ENCODE measurements at places on chromosomes 1 and 21. TPM values are rescaled to one million over a fixed set of nuclear protein-coding genes. Genes with fewer than 3 reads are reported as not detected.

- H3K27ac ChIP-seq, result no peak overlapping the region
- H3K36me3 ChIP-seq, result no peaks in the 10 kb centered on the region
- no peak overlapping the region for H3K4me3 ChIP-seq
- H3K27me3 ChIP-seq, result no peaks in the 10 kb centered on the region
- peaks cover 21% of the 10 kb centered on the region for H3K4me1 ChIP-seq
- no peak for DNase-seq
These were observed 3.7 kb upstream of the PHACTR4 start for GRCh38 chr1:28365864-28366263.

DNA sequence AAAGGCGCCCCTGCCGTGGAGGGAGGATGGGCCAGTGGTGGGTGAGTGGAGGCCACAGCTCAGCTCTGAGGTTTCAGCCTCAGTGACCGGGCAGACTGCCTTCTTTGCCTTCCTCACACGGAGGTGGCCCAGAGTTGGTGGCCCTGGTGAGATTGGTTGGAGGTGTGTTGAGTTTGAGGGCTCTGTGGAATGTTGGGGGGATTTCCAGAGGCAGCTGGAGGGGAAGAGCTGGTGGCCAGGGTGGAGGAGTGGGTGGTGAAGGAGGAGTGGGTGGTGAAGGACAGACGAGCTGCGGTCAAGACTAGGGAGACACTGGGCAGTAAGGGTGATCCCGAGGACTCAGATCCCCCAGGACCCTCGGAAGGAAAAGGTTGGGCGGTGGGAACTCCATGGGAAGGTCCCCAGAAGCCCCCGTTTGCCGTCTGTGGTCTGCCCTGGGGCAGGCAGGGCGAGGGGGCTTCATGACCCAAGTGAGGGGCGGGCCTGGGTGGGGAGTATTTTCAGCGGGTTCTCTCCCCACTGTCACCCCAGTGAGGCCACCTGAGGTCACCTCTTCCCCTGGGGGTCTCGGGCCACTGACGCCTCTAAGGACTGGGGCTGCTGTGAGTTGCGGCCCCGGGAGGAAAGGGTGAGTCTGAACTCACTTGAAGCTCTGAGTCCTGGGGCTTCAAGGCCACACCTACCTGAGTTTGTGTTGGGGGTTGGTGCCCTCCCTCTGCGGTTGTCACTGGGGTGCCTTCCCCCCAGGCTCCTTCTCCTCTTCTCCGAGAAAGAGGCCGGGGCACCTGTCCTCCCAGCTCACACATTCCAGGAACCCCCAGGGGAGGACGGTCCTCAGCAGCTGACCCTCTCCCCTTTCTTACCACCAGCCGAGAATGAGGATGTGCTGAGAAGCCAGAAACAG is 22.7 kb upstream of the PIK3CD start:
- no peaks in the 10 kb centered on the region for H3K36me3 ChIP-seq
- H3K27ac ChIP-seq, result no peak overlapping the region
- H3K4me3 ChIP-seq, result no peak overlapping the region
- peaks cover 17% of the 10 kb centered on the region for H3K4me1 ChIP-seq
- no peaks in the 10 kb centered on the region for H3K27me3 ChIP-seq
- no peak for DNase-seq

GBP7 gene
- total RNA-seq, result not detected

GRCh38 chr21:40853956-40854688 is 7.2 kb upstream of the DSCAM start:
- DNase-seq, result no peak
- no peaks in the 10 kb centered on the region for H3K36me3 ChIP-seq

DNA sequence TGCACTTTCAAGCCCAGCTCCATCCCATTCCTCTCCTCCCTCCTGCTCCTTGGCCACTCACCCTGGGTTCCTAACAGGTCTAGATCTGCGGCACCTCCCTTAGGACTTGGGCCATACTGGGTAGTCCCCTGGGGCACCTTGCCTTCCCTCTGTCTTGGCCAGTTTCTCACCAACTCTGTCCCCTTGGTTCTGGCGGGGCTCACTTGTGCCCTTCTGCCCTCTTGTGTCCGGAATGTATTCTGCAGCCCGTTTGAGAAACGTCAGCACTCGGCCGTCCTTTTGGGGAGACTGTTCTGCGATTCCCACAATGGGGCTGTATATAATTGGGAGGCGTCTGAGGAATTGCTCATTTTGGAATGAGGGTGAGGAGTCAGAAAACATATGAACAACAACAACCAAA is 162.4 kb downstream of the ZSCAN20 start:
- peak; percentile 58 for DNase-seq
- no peak overlapping the region for H3K27ac ChIP-seq
- H3K27me3 ChIP-seq, result peaks cover 19% of the 10 kb centered on the region
- H3K36me3 ChIP-seq, result no peaks in the 10 kb centered on the region

- H3K4me1 ChIP-seq, result no peaks in the 10 kb centered on the region
- no peaks in the 10 kb centered on the region for H3K36me3 ChIP-seq
- H3K27me3 ChIP-seq, result no peaks in the 10 kb centered on the region
These were observed 88.3 kb upstream of the C1orf105 start for GRCh38 chr1:172332230-172332629.

DNA sequence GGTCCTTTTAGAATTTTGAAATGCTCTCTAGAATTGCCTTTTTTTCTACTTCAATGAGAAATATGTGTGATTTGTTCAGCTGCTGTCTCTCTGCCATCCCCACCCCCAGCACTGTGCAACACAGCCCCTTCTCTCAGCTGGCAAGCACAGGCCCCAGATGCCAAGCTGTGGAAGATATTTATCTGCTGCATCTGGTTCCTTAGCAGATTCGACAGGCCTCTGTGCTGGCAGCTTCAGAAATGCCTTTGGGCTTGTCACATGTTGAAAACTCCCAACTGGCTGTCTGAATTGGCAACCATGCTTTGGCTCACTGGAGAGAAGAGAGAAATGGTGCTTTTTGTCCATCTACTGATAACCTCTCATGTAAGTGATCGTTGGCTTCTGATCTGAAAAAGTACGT is 206.7 kb upstream of the C1orf87 start:
- no peaks in the 10 kb centered on the region for H3K27me3 ChIP-seq
- no peaks in the 10 kb centered on the region for H3K4me1 ChIP-seq
- no peak overlapping the region for H3K4me3 ChIP-seq
- no peak overlapping the region for H3K27ac ChIP-seq
- no peaks in the 10 kb centered on the region for H3K36me3 ChIP-seq

DNA sequence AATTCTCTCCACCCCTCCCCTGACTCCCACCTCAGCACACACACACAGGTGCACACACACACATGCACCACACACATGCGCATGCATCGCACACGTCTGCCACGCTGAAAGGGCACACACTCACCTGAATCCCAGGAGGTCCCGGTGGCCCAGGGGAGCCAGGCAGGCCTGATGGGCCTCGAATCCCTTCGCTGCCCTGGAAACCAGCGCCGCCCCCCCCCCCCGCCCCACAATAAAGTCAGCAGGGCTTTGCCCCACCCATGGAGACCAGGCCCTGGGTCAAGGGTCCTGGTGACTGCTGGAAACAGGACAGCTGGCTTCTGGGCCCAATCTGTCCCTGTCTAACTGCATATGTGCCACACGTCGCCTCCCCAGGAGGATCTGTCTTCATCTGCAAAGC is 17.8 kb upstream of the PEF1 start:
- H3K36me3 ChIP-seq, result no peaks in the 10 kb centered on the region
- H3K4me1 ChIP-seq, result peaks cover 7% of the 10 kb centered on the region
- DNase-seq, result no peak
- no peak overlapping the region for H3K27ac ChIP-seq
- H3K27me3 ChIP-seq, result peaks cover 78% of the 10 kb centered on the region

LCE3D gene
- total RNA-seq, result not detected

DNA sequence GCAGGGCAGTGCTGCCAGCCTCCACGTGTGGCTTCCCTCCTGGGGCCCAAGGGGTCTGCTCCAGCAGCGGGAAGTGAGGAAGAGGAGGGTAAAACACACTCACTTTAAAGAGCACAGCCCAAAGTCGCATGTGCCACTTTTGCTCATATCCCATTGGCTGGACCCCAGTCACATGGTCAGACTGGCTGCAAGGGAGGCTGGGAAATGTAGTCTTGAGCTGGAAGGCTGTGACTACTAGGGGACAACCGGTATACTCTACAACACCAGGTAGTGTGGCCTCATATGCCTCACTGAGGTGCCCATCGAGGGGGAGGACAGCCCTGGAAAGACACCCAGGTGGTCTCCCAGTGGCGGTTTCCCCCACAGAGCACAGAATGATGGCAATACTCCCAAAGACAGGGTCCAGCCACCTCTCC is 45.2 kb downstream of the CAMK2N1 start:
- no peak overlapping the region for H3K27ac ChIP-seq
- H3K27me3 ChIP-seq, result no peaks in the 10 kb centered on the region
- H3K4me1 ChIP-seq, result no peaks in the 10 kb centered on the region
- H3K4me3 ChIP-seq, result no peak overlapping the region
- peak; percentile 93 for DNase-seq
- H3K36me3 ChIP-seq, result no peaks in the 10 kb centered on the region

KPNA6 gene
- total RNA-seq, result 54.6 TPM

DNA sequence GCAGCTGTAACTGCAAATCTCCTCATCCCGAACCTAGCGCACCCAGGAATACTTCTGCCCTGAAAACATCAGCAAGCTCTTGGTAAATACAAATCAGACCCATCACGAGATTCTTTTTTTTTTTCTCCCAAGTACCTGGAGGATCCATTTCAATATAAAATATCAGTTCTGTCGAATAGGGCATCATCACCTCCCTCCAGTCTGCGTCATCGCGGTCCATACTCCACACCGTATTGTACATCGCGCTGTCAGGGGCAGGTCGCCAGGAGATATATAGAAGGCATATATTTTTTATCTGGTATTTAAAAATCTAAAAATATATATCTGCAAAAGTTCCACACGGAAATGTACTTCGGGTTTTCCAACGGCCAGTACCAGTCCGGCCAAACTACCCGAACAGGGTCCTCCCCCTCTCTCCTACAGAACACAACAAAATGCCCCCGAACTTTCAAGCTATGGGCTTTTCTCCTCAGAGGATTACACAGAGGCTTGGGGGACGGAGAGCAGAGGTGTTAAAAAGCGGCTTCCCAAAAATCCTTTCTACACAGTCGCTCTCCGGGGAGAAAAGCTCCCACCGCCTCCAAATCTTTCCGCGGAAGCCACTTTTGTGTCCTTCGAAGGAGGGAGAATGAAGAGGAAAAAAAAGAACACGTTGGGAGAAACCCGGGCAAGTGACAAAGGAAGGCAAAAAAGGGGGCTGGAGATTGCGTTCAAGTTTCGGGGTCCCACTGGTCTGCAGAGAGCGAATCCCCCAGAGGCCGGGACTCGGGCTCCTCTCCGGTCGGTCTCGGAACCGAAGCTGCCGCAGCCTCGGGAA is 509 bp downstream of the PIK3R3 start:
- H3K36me3 ChIP-seq, result no peaks in the 10 kb centered on the region
- H3K4me3 ChIP-seq, result peak overlapping the region; percentile 61
- peak overlapping the region; percentile 95 for H3K27ac ChIP-seq
- no peaks in the 10 kb centered on the region for H3K27me3 ChIP-seq

- peaks cover 26% of the 10 kb centered on the region for H3K27me3 ChIP-seq
- H3K4me3 ChIP-seq, result no peak overlapping the region
- no peaks in the 10 kb centered on the region for H3K36me3 ChIP-seq
- no peak overlapping the region for H3K27ac ChIP-seq
- no peaks in the 10 kb centered on the region for H3K4me1 ChIP-seq
- peak; percentile 70 for DNase-seq
These were observed 285.3 kb downstream of the CAMTA1 start for GRCh38 chr1:7070389-7071029.

DNA sequence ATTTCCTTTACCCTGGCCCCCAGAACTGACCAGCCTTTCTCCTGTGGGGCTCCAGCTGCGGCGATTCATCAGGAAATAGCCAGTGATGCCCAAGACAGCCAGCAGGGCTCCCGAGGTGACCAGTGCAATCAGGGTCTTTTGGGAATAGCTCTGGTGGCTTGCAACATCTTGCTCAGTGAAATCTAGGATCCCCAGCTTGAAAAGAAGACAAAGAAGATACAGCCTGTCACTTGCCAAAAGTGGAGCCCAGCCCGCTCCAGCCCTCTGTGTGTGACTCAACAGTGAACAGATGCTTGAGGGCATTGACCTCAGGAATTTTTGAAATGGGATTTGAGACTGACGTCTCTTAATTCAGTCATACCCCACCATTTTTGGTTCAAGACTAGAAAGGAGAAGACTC is 22.3 kb downstream of the CD34 start:
- H3K27me3 ChIP-seq, result no peaks in the 10 kb centered on the region
- DNase-seq, result no peak
- H3K36me3 ChIP-seq, result no peaks in the 10 kb centered on the region
- no peak overlapping the region for H3K27ac ChIP-seq

DNA sequence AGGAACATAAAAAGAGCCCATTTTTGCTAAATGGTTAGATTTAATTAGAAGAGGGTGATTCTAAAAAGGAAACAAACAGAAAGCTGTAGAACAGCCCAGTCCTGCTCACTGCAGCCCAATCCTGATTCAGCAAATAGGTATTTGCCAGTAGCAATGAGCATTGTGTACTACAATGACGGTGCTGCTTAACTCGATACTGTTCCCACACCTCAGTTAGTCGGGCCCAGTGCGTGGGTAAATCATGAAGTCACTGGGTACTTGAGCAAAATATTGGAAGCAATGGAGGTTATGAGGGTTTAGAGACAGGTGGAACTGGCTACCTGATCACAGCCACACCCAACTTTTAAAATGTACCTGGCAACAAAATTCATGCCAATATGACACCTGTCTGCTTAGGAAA is 101.5 kb upstream of the ADGRL2 start:
- H3K36me3 ChIP-seq, result no peaks in the 10 kb centered on the region
- H3K4me3 ChIP-seq, result no peak overlapping the region
- no peaks in the 10 kb centered on the region for H3K4me1 ChIP-seq
- H3K27ac ChIP-seq, result no peak overlapping the region
- H3K27me3 ChIP-seq, result no peaks in the 10 kb centered on the region

TSPEAR gene
- not detected for total RNA-seq

PAPPA2 gene
- total RNA-seq, result 0.07 TPM

GRCh38 chr1:93437976-93438605 is 9.8 kb upstream of the FNBP1L start:
- no peak overlapping the region for H3K27ac ChIP-seq
- no peaks in the 10 kb centered on the region for H3K27me3 ChIP-seq
- no peak overlapping the region for H3K4me3 ChIP-seq

MROH9 gene
- total RNA-seq, result not detected

SLC27A3 gene
- total RNA-seq, result 2.8 TPM

TTLL7 gene
- total RNA-seq, result 2.1 TPM

GRCh38 chr1:158020886-158021620 is 27.6 kb downstream of the KIRREL1 start:
- H3K4me3 ChIP-seq, result no peak overlapping the region
- DNase-seq, result no peak
- H3K36me3 ChIP-seq, result no peaks in the 10 kb centered on the region
- H3K27ac ChIP-seq, result no peak overlapping the region
- peaks cover 4% of the 10 kb centered on the region for H3K27me3 ChIP-seq

PRELP gene
- total RNA-seq, result 0.04 TPM

- H3K4me1 ChIP-seq, result no peaks in the 10 kb centered on the region
- no peak overlapping the region for H3K27ac ChIP-seq
- H3K4me3 ChIP-seq, result no peak overlapping the region
These were observed 17.9 kb upstream of the L1TD1 start for GRCh38 chr1:62176597-62177312.

GRCh38 chr21:18622383-18622782 is 218.8 kb upstream of the TMPRSS15 start:
- no peaks in the 10 kb centered on the region for H3K4me1 ChIP-seq
- no peak overlapping the region for H3K27ac ChIP-seq
- DNase-seq, result no peak
- H3K36me3 ChIP-seq, result no peaks in the 10 kb centered on the region
- no peak overlapping the region for H3K4me3 ChIP-seq

- H3K4me3 ChIP-seq, result no peak overlapping the region
- H3K27ac ChIP-seq, result no peak overlapping the region
- no peak for DNase-seq
- H3K27me3 ChIP-seq, result no peaks in the 10 kb centered on the region
- no peaks in the 10 kb centered on the region for H3K4me1 ChIP-seq
- H3K36me3 ChIP-seq, result no peaks in the 10 kb centered on the region
These were observed 150.6 kb downstream of the HS2ST1 start for GRCh38 chr1:87064986-87065385.

FBLIM1 gene
- 0.24 TPM for total RNA-seq

- H3K4me1 ChIP-seq, result peaks cover 35% of the 10 kb centered on the region
- peak; percentile 74 for DNase-seq
- no peak overlapping the region for H3K4me3 ChIP-seq
These were observed 4.3 kb downstream of the ATP8B2 start for GRCh38 chr1:154329551-154330131.

Measured in K562 (cell line).